ENCODE measurements at places on chromosomes 4 and X.

- DNase-seq, result no peak
These were observed 31.4 kb downstream of the GC start for GRCh38 chr4:71752383-71753042.

GRCh38 chr4:122739174-122739573 is 6.7 kb downstream of the BBS12 start:
- DNase-seq, result no peak

- no peak for DNase-seq
These were observed 646 bp upstream of the GSX2 start for GRCh38 chr4:54099287-54099747.

- no peak for DNase-seq
These were observed 219.8 kb downstream of the SHROOM3 start for GRCh38 chr4:76654791-76655190.

- DNase-seq, result no peak
These were observed 9.6 kb downstream of the AMER1 start for GRCh38 chrX:64195862-64196261.

DNA sequence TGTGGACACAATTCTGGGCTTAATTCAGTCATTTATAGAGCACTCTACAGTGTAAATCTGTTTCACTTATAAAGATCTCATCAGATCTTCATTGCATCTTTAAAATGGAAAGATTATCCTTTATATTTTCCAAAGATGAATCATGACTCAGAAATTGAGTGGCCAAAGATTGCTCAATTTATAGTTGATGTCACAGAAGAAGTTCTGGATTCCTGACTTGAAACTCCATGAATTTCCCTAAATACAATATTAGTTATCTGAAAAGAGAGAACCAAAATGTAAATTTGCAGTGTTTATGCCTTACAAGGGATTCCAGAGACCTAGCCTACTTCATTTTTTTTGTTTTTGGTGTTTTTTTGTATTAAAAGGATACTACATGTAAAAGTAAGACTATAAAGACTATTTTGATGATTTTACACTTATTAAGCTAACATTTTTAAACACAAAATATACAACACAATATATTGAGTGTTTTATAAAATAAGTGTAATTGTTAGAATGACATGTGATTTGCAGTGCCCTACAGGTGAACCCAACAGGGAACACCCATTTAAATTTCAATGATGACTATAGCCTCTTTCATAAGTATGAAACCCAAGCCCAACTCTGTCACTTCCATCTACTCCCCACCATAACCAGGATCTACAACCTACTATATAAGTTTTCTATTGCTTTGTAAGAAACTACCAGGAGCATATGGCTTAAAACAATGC is 183.5 kb downstream of the PCDH7 start:
- no peak for DNase-seq

DNA sequence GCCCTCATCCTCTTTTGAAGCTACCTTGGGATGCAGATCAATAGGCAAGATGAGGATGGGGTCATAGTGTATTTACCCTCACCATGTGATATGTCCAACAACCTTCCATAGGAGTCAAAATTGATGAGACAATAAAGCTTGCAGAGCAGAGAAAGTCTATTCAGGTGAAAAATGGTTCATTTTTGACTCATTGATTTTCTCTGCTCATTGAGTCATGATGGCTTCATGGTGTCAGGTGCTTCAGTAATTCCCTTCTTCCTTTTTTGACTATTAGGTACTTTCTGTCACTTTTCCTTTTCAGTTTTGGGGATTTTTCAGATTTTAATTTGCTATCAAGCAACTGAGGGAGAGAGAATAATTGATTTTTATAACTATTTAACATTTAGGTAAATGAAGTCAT is 55.9 kb upstream of the IL2 start:
- no peak for DNase-seq

GRCh38 chr4:35942092-35942491 is 302.2 kb downstream of the ARAP2 start:
- no peak for DNase-seq

- no peak for DNase-seq
These were observed 30.4 kb downstream of the PGRMC1 start for GRCh38 chrX:119266364-119266995.

GRCh38 chrX:10636337-10636736 is 16.0 kb upstream of the MID1 start:
- no peak for DNase-seq

DNA sequence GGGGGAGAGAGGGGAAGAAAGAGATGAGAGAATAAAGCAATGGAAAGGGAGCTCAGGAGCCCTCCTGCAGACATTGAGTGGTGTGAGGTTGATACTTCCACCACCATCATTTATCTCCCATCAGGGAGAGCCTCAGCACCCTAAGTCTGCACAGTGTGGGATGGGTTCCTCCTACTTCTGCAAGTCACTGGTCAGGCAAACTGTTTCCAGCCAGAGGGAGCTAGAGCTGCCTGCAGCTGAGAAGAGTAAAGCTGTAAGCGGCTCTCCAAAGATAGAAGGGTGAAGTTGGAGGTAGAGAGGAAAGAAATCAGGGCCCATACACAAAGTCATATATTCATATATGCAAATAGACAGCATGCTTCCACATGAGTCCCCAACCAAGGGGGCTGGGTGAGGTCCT is 21.9 kb upstream of the ZNF81 start:
- no peak for DNase-seq

- no peak for DNase-seq
These were observed 80.6 kb downstream of the PBDC1 start for GRCh38 chrX:76253432-76253831.

DNA sequence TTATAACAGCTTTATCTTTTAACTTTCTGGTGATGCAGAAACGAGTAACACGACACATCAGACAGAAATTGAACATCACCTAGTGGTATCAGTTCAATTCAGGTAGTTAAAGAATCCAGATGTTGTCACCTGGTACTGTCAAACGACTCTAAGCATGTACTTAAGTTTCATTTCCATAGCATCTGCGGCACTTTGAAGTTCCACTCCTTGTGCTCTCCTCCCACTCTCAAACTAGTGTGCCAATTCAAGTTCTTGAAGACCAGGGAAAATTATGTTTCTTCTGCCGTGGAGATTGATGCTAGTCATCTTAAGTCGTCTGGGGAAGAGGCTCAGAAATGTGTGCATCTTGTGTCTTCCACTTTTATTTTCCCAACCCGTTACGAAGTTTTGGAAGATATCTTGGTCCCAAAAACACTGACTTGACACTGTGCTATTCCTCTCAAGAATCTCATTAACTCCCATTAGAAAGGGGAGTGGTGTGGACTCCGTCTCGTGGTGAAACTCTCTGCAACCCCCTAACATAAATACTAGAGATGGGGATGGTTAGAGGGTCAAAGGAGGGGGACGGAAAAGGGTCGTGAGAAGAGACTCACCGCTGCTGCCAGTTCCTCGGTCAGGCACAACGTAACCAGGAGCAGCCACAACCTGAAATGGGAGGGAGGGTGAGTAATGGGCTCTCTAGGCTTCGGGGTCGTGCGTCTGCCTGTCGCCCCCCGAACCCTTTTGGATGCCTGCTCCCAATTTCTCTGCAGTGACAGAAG is 693 bp downstream of the COL4A6 start:
- DNase-seq, result no peak

Measured in CMK (cell line).